Astrocyte of the cerebellum (primary cell): ENCODE measurements at places on chromosomes 13 and 19.
A peak's percentile ranks its signal among the peaks of the same experiment; 100 is the strongest.

- DNase-seq: no peak
These were observed 20.3 kb downstream of the C13orf46 start for GRCh38 chr13:113953561-113953960.

- peak; percentile 59 for DNase-seq
These were observed 6.5 kb downstream of the NKPD1 start for GRCh38 chr19:45154064-45154827.

GRCh38 chr13:114268344-114269280 is 12.8 kb upstream of the UPF3A start:
- DNase-seq: no peak

- no peak for DNase-seq
These were observed 126.2 kb downstream of the KCNRG start for GRCh38 chr13:50141375-50141975.

DNA sequence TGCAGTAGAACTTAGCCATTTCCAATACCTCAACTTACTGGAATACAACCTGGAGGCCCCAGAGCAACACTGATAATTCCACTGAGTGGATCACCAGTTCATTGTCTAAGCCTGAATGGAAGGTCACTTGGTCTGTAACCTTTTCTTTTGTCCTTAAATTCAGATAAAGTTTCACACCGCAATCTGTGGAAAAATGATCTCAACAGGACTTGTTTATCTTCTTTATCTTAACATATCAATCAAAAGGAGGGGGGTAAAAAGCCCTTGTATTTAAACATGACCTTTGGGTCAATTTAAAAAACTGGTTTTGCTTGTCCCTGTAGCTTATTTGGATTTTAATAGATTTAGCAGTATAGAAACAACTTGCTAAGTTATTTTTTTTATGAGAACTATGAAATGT is 21.6 kb downstream of the SAE1 start:
- DNase-seq: no peak

DNA sequence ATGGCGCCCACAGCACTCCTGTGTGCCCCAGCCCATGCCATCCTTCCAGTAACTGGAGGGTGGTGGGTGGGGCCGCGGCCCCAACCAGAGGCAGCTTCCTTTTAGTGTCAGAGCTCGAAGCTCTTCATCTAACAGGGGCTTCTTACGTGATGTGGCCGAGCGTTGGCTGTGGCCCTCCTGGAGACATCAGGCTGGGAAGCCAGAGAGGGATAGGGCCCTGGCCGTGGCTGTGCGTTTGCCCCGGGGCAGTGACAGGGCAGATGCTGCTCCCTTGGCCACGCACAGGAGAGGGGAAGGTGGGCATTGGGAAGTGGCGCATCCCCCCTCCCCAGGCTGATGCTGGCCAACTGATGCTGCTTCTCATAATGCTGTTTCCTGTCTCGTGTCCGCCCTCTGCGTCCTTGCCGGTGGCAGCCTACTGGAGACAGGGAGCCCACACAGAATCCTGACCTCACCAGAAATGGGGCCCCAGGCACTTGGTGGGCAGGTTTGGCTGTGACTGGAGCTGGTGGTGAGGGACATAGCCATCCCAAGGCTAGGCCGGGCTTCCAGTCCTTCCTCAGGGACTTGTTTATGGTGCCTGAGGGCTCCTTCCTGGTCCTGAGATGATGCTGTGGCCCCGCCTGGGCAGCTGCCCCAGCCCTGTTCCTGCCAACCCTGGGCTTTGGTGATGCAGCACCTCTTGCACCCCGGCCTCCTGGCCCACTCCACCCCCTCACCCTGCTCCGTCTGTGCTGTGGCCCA is 34.3 kb downstream of the ATP4B start:
- DNase-seq: no peak

GRCh38 chr13:106514928-106515634 is 20.4 kb downstream of the EFNB2 start:
- DNase-seq: no peak

- DNase-seq: no peak
These were observed 48.7 kb upstream of the ITM2B start for GRCh38 chr13:48184260-48184659.

DNA sequence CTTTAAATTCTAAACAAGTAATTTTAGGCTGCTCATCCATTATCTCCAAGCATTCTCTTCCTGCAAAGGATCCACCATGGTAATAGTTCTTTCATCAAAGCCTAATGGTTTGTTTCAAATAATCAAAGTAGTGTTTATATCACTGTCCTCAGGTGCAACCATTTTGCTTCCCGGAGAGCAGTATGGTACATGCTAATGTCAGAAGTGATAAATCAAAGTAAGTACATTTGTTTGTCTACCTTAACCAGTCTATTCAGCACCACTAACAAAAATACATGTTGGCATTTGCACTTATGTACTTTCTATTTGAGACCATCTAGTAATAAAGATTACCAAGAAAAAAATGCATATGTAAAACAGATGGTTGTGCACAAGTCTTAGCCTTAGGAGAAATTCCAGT is 37.5 kb downstream of the DACH1 start:
- no peak for DNase-seq

- DNase-seq: no peak
These were observed 20.5 kb downstream of the ZNF114 start for GRCh38 chr19:48290401-48290770.

- no peak for DNase-seq
These were observed 12.8 kb downstream of the MOB3A start for GRCh38 chr19:2083174-2083854.

DNA sequence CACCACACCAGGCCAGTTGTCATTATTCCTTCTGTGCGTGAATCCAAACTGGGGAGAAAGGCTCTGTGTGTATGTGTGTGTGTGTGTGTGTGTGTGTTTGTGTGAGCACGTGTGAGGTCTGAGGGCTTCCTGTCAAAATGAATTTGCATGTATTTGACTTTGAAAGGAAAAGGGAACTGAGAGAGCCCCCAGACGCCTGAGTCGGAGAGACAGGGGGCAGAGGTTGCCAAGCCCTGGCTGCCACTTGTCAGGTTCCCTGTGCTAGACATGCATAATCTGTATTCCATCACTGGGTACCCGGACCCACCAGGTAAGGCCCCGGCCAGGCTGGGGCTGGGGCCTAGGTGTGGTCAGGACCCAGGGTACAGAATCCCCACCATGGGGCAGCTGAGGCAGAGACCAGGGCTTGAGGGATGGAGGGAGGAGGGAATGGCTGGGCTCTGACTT is at the start of gene CLEC17A:
CLEC17A (plus strand) TSS at position 191 of the 447 bp plus-strand sequence; CDS start at position 268, 77 bp downstream.
- no peak for DNase-seq

DNA sequence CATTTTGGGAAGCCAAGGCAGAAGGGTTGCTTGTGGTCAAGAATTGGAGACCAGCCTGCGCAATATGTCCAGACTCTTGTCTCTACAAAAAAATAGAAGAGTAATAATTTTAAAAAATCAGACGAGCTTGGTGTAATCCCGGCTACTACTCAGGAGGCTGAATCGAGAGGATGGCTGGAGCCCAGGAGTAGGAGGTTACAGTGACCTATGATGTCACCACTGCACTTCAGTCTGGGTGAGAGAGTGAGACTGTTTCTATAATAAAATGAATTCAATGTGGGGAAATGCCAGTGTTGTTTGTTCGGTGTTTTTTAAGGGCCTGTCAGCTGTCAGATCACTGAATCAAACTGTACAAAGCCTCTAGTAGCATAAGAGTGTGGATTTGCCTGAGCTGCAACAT is 1.2 kb upstream of the FBXL3 start:
- DNase-seq: no peak

DNA sequence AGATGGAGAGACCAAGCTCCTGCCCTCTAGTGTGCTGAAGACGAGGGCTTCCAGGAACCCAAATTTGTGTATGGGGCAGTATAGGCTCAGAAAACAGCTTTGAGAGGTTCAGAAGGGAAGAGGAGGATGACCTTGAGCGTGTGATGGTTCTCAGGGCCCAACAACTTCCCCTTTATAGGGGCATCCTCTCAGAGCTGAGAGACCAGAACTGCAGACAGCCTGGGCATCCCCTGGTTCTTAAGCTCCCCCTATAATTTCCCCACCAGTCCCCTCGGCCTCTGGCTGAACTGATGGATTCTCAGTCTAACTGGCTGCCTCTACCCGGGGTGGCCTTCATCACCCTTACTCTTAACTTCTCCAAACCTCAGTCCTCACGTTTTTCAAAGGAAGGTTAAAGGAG is 167.5 kb downstream of the URI1 start:
- no peak for DNase-seq

GRCh38 chr13:58919551-58919950 is 1244.2 kb downstream of the DIAPH3 start:
- no peak for DNase-seq

- DNase-seq: no peak
These were observed 22.3 kb upstream of the MYDGF start for GRCh38 chr19:4692251-4693077.

- no peak for DNase-seq
These were observed 63.5 kb upstream of the ANKRD10 start for GRCh38 chr13:110978390-110978789.

DNA sequence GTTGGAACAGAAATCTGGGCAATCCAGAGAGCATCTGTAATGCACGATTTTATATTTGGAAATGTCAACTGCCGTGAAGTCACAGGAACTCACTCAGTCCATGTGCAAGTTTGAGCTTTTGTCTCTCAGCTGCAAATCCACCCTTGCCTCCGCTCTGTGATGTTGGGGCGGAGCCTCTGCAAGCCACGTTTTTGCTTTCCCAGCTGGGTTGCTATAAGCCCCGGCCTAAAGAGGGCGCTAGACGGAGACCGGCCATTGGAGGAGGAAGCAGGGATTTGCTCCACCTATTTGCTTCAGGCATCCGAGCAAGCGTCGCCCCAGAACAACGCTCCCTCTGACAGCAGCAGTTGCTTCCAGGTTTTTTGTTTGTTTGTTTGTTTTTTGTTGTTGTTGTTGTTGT is 56.2 kb downstream of the TRPM4 start:
- no peak for DNase-seq

DNA sequence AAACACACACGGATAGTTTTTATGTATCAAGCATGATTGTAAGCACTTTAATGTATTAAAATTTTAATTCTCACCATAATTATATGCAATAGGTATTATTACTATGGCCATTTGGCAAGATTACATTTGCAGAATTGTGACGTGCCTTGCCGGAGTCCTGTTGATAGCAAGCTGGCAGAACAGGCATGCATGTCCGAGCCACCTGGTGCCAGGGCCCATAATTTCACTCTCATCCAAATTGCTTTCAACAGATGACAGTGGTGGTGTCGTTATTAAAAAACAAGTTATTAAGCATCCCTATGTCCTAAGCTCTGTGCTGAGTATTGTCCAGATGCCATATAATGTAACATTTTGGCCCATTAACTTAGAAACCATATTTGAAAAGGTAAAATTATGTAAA is 374.3 kb downstream of the FOXO1 start:
- no peak for DNase-seq

- no peak for DNase-seq
These were observed 172.4 kb downstream of the SLC7A1 start for GRCh38 chr13:29423050-29423449.
